DMS153 (cell line): ENCODE measurements at places on chromosomes 2 and 18.

- no peak for DNase-seq
Measured at GRCh38 chr18:4260107-4260506, 195.0 kb downstream of the DLGAP1 start.

- DNase-seq, result no peak
Measured at GRCh38 chr2:95077861-95078603, 43.6 kb downstream of the MRPS5 start.

DNA sequence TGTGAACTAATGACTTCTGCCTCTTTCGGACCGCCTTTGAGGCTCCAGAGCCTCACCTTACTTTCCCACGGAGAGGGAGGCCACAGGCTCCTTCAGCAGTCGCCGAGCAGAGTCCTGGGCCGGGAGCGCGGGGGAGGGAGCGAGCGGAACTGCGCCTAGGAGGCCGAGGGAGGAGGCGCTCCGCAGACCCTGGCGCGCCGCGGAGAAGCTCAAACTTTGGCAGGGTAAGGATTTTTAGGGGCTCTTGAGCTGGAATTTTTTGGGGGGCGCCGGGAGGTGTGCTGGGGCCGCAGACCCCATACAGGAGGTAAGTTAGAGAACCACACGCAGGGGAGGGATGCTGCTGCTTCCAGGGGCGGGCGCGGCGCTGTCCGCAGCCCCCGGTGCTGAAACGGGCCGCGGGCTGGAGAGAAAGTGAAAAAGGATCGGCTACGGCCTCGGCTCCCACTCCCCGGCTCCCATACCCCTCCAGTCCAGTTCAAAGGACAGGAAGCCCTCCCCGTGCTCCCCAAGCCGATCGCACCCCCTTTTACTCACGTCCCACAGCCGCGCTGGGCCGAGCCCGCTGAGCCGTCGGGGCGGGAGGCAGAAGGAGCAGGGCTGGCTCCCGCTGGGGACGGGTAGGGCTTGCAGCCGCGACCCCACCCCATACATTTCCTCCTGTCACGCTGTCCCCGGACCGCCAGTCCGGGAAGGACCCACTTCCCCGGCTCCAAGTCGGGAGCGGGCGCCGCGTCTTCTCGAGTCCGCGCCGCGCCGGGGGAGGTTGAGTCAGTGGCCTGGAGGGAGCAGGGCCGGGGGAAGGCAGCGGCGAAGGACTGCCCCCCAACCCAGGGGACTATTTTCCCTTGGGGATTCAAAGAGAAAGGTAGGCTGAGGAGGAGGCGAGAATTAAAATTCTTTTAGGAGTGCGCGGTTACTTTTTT lies at the start of gene CNGA3:
Gene CNGA3 (plus strand): TSS at position 146 of the 926 bp plus-strand sequence. CDS start 23,520 bp downstream, outside the sequence.
- DNase-seq, result no peak

DNA sequence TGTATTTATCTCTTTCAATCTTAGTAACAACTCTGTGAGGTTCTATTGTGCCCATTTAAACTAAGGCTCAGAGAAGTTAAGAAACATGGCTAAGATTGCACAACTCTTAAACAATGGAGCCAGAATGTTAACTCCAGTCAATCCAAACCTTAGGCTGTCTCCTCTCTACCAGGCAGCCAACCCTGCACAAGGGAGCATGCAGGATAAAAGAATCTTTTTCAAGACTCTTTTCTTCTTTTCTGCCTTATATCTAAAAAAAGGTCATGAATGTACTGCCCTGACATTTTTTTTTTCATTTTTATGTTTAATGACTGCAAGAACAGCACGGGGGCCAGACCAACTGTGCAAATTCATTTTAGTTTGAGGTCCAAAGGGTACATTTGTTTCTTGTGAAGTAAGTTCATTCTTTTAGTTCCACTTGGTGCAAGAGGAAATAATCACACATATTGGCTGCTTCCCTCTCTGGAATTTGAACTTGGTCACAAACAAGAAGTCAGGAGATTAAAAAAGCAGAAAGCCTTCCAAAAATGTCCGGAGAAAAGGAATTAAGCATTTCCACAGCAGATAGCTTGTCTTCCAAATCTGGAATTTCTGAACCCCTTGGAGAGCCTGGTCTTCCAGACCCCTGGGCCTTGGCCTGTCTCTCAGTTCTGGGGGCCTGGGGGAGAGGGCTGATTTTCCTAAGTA lies 96.0 kb upstream of the RIOK3 start:
- DNase-seq, result no peak

- DNase-seq, result no peak
Measured at GRCh38 chr18:58887613-58887963, 22.9 kb downstream of the ZNF532 start.

GRCh38 chr2:175366815-175367214 lies 185.3 kb upstream of the ATP5MC3 start:
- peak; percentile 23 for DNase-seq

DNA sequence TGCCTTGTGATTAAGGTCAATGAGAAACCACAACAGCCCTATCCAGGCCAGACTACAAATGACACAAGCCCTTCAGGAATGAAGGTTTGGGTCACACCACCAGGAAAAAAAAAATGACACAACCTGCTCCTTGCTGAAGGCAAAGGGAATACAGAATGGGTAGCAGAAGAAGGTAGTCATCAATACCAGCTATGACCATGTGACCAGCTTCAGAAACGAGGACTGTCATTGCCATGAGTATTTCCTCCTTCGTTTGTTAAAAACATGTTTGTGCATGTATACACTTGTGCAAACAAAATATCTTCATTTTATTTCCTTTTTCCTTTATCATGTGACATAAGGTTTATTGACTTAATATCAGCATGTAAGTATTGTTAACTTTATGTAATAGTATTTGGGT lies 226.6 kb downstream of the CDH19 start:
- no peak for DNase-seq

DNA sequence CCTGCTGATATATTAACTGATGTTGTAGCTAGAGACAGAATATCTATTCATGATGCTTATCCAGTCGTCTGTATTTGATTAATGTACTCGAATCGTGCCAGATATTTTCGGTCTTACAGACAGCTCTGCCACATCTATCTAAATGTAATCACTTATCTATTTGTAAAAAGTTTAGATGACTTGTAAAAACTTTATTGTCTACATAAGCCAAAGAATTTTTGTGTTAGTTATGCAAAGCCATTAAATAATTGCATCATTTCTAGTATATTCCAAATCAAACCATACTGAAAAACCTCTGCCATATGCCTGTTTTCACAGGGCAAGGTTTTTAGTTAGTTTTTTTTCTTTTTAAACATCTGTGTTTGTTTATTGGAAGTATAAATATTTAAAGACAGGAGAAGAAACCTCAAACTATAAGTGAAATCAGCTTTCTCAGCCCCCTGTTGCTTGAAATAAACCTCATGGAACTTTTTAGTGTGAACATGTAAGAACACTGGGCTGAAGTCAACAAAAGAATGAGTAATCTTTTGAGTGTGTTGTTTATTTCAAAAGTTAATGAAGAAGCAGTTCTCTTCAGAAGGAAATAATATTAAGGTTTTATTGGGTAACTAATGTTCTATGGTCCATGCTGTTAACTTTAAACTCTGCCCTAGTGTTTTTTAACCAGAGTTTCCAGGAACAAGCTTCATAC lies 657.6 kb upstream of the SYT4 start:
- no peak for DNase-seq

GRCh38 chr2:227627769-227628168 lies 10.5 kb downstream of the SCYGR4 start:
- no peak for DNase-seq

- DNase-seq, result no peak
Measured at GRCh38 chr18:9708434-9709303, 568 bp downstream of the RAB31 start.

DNA sequence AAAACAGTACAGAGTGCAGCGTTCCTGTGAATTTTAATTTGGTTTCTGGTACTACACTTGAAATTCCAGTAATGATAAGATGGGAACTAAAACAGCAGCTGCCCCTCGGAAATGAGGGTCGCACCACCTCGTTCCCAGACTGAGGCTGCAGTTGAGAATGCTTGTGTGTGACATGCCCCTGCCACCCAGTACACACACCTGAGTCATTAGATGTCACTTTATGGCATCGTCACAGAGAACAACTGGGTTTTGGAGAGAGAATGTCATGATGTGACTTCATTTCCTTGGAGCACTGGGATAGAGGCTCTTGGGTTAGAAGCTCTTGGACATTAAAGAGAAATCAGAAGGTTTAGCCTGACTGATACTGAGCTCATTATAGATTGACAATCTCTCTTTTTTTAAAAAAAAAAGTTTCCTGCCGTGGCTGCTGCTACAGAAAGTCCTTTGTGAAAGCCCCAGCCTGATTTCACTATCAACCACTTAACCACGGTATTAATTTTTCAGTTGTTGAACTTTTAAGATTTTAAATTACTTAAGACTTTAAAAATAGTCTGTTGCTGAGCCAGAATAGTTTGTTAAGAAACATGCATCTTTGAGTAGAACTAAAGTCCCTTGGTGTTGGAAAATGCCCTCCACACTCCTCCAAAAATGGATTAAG lies 24.5 kb downstream of the BCL2L11 start:
- no peak for DNase-seq

- DNase-seq, result no peak
Measured at GRCh38 chr18:5145168-5145825, 51.8 kb downstream of the AKAIN1 start.

GRCh38 chr18:21134895-21135294 lies 23.3 kb upstream of the ROCK1 start:
- no peak for DNase-seq

DNA sequence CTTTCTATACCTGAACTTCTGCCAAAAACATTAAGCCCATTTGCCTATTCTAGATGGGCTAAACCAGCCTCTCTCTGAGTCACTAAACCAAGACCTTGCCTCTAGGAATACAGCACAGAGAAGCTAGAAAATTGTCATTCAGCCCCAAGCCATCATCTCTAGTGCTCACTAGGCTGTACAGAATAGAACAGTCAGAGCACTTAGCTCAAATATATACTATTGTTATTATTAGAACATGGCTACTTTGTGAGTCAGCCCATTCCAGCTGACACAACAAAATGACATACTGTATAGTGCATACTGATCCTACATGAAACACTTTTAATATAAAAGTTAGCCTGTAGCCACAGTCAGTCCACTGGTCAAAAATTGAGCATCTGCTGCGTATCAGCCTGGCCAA lies 418.8 kb downstream of the NRXN1 start:
- DNase-seq, result no peak

DNA sequence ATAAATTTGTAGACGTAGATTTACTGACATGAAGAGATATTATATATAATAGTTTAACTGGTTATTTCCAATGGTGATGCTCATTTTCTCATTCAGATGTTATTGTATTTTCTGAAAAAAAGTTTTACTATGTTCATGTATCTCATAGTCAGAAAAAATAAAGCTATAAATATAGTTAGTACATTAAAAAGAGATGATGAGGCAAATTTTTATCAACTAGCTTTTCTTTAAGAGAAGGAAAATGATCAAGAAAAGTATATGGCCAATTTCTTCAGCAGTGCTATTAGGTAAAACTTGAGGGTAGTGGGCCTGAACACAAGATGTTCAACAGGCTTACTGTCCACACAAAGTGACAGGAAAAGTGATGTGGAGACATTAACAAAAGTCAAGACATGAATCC lies 11.7 kb downstream of the TTC21B start:
- no peak for DNase-seq

GRCh38 chr18:30533716-30534115 lies 508.8 kb downstream of the DSC3 start:
- no peak for DNase-seq

DNA sequence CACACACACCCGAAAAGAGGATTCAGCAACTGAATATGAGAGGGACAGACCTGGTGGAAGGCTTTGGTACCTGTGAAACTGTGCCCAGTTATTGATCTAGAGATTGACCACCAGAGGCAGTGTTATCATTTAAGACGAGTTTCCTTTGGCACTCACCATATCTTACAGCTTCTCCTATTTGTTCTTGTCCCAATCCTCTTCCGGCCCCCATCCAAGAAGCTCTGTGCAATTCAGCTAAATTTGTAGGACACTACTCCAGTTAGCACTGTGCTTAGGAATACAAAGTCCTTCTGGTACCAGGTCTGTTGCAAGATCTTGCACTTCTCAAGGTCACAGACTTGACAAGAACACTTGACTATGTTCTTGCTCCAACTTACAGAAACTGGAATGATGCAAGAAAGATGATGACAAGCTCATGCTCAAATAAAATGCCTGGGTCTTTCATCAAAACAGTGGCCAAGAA lies 177.7 kb downstream of the TMEM247 start:
- DNase-seq, result no peak

DNA sequence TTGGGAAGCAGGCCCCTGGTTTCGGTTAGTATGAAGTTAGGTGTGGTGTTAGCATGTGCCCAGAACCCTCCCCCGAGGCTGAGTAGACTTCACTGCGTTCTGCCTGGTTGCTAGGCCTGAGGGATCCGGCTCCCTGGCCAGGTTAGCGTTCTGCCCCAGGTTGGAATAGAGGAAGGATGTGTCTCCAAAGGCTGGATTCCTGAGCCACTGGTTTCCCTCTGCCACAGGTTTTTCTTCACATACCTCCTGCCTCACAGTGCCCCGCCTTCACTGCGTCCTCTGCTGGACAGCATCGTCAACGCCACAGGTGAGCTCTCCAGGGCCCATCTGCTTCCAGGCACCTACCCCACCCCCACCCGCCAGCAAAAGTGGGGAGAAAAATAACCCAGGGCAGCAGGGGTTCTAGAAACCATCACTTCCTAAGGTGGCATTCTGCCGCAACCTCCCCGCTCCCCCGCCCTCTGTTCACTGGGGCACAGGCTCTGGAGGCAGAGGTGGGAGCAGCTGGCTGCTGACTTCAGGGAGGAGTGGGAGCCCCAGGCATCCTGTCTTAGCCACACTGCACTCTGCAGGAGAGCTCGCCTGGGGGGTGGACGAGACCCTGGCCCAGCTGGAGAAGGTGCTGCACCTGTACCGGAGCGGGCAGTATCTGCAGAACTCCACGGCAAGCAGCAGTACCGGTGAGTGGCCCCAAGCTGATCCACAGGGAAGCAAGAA lies 7.1 kb downstream of the PKDCC start:
- DNase-seq, result no peak

- DNase-seq, result no peak
Measured at GRCh38 chr2:73939419-73939818, 12.7 kb downstream of the DGUOK start.

GRCh38 chr2:154960802-154961583 lies 262.5 kb downstream of the KCNJ3 start:
- no peak for DNase-seq

- no peak for DNase-seq
Measured at GRCh38 chr18:71001597-71001996, 712.8 kb downstream of the SOCS6 start.

DNA sequence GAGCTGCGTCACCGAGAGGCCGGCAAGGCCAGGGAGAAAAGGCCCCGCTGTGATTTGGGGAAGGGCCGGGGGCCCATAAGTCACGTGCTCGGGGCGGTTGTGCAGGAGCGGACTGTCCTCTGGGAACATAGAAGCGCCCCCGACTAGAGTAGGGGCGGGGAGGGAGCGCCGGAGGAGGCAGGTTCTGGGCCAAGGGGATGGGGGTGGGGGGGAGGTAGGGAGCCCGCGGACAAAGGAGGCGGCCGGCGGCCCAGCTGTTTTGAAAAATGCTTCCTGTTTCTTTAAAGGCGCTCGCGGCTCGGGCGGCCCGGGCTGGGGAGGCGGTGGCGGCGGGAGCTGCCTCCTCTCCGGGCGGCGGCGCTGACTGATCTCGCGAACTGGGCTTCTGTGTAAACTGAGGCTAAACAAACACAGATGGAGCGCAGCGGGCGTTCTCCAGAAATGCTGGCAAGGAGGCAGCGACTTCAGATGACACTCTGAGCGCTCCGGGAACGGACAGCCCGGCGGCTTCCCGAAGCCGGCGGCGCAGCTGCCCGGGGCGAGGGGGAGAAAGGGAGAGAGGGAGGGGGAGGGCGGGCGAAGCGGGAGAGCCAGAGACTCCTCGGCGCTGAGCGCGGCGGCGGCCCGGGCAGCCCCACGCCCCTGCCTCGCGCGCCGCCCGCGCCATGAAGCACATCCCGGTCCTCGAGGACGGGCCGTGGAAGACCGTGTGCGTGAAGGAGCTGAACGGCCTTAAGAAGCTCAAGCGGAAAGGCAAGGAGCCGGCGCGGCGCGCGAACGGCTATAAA lies at the start of gene ATOH8:
Gene ATOH8 (plus strand): TSS at position 467 of the 788 bp plus-strand sequence. CDS start 199 bp downstream, at position 666.
- DNase-seq, result peak; percentile 40
